ENCODE measurements at places on chromosomes 11 and 22. TPM values are rescaled to one million over a fixed set of nuclear protein-coding genes. Genes with fewer than 3 reads are reported as not detected.

Gene OR52A1
- not detected for total RNA-seq

Gene ART1
- not detected for total RNA-seq

Gene NRGN
- 12.6 TPM for total RNA-seq

Gene CASP5
- total RNA-seq = not detected

Gene C11orf97
- not detected for total RNA-seq

Gene RBMXL2
- total RNA-seq = not detected

Gene LARGE1
- total RNA-seq = 2.4 TPM

Gene MFRP
- not detected for total RNA-seq

Gene PATE2
- total RNA-seq = not detected

Gene ARHGAP20
- total RNA-seq = not detected

Gene PC
- 44.8 TPM for total RNA-seq

Gene OR52I1
- not detected for total RNA-seq

Gene NUP50
- total RNA-seq = 32.2 TPM

Gene SEPTIN3
- total RNA-seq = 1.3 TPM

Gene LDHAL6A
- total RNA-seq = not detected

Gene GDPD4
- not detected for total RNA-seq

Data from A549 treated with ZK216348 at 1 μM for 4 hours (cell line).